A375 (cell line): ENCODE measurements at places on chromosomes 7 and 10. TPM values are rescaled to one million over a fixed set of nuclear protein-coding genes. Genes with fewer than 3 reads are reported as not detected.

PILRA gene
- 0.24 and 0.45 TPM in 2 replicates for total RNA-seq

ZNF485 gene
- total RNA-seq = 2.8 and 4.2 TPM in 2 replicates

NUTM2E gene
- not detected in 2 replicates for total RNA-seq

ELN gene
- 0.04 TPM in 1 of 2 replicates, not detected in the other for total RNA-seq

DPYSL4 gene
- not detected in 2 replicates for total RNA-seq

PHTF2 gene
- total RNA-seq = 18.0 and 20.5 TPM in 2 replicates

CAV1 gene
- 84.5 and 101 TPM in 2 replicates for total RNA-seq

TUBAL3 gene
- total RNA-seq = not detected in 2 replicates

CHAT gene
- total RNA-seq = not detected in 2 replicates

SPAM1 gene
- total RNA-seq = not detected in 2 replicates

PARG gene
- 24.6 and 28.0 TPM in 2 replicates for total RNA-seq

GRID1 gene
- 0.03 and 0.04 TPM in 2 replicates for total RNA-seq

GPR37 gene
- 2.7 and 3.3 TPM in 2 replicates for total RNA-seq

PNLIPRP1 gene
- total RNA-seq = not detected in 2 replicates

MYO1G gene
- 0.08 and 0.13 TPM in 2 replicates for total RNA-seq

MYL10 gene
- total RNA-seq = 0.75 TPM in 1 of 2 replicates, not detected in the other

IDI2 gene
- total RNA-seq = not detected in 2 replicates

C10orf67 gene
- not detected in 2 replicates for total RNA-seq

CYP3A4 gene
- not detected in 2 replicates for total RNA-seq

UROS gene
- total RNA-seq = 60.1 and 65.3 TPM in 2 replicates

SPDYE9 gene
- not detected in 2 replicates for total RNA-seq

KCP gene
- total RNA-seq = not detected in 2 replicates

ATRNL1 gene
- 4.1 and 4.2 TPM in 2 replicates for total RNA-seq
